NCI-H2081 (cell line): ENCODE measurements at places on chromosomes 4 and X.

- no peak for DNase-seq
These were observed 11.4 kb upstream of the NKRF start for GRCh38 chrX:119617517-119618164.

DNA sequence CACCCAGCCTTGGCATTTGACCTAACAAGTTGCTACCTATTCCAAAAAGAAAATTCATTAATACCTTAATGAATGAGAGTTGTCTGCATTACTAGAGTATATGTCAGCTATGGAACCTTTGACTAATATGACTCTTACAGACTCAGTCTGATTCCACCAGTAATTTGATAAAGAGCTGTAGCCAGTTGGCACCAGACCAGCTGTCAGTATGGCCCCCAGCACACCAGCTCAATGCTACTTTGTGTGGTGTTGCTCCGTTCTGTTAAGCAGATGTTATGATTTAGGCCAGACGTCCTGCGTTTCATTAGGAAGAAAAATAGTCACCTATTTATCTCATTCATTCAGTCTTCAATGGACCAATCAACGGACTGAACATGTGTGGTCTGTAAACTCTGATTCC lies 215.5 kb downstream of the TLL1 start:
- no peak for DNase-seq

DNA sequence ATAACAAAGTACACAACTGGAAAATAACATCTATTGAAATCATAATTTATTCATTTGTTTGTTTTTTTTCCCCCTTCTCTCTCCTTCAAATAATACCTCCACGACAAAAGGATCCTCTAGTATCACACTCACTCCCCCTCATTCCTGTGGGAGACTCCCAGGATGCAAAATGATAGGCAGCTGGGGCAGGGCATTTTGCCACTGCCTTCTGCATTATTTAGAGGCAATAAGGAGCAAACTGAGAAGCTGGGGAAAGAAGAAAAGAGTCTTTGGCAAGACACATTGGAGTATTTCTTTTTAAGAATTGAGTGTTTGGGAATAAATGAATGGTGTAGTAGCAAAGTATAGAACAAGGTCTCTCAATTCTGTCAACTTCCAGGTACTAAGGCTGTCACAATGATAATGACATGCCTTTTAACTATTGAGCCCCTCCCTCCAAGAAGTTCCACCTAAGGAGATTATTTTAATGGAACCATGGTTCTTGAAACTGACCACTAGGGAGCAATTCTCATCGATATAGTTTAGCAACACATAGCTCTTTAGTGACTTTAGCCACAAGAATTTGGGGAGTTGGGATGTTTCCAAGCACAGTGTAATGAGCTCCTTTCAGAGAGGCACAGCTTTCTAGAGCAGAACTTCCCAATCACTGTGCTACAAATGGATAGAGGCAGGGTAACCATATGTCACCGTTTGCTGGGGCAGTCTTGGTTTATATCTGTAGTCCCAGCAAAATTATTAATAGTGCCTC lies 303.3 kb downstream of the FRMPD4 start:
- no peak for DNase-seq

- DNase-seq, result peak; percentile 57
These were observed 106.6 kb upstream of the ATP6AP2 start for GRCh38 chrX:40474205-40474626.

DNA sequence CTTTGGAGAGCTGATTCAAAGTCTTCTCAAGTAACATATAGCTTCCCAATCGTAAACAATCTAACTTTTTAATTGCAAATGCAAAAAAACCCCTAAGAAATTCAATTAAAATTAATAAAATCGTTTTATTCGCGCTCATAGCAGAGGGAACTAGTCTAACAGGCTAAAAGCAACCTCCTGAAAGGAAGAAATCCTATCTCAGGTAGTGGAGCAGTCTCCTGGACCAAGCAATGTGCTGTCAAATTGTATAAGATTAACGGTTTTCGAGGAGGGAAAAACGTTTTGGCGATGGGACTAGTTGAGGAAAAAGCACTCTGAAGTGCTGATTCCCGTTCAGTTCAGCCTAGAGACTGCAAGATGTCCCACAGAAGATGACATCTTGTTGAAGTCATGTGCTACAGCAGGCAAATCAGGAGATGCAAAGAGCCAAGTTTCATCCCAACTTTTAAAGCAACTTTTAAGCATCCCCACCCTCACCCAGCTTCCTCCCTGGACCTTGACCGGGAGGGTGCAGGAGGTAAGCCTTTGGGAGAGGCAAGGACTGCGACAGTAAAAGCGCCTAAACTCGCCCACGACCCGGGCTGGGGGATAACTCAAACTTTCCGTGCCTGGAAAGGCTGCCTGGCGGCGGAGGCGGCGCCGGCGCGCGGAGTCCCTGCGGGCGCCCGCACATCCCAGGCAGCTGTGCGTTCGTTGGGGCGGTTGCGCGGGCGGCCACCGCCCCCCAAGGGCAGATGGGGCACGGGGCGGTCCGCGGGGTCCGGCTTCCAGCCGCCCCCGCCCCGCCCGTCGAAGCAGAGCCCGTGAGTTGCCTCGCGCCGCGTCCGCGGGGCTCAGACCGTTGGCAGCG lies 784 bp downstream of the MAP7D3 start:
- no peak for DNase-seq

DNA sequence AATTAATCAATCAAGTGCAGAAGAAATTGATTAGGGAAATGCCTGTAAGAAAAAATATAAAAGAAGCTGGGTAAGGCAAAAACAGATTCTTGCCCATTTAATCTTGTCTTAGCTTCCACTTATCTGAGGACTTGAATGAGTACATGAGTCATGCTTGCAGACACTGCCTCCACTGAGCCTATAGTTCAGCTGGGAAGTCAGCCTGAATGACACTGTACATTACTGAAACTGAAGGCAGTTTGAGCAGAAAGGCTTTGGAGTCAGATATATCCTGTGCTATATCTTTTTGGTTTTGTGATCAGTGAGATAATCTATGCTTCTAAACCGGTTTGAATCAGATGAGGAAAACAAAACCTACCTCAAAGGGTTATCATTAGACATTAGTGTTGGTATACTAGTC lies 61.3 kb downstream of the NUDT11 start:
- no peak for DNase-seq

GRCh38 chr4:34718576-34719245 lies 1525.6 kb downstream of the ARAP2 start:
- no peak for DNase-seq

DNA sequence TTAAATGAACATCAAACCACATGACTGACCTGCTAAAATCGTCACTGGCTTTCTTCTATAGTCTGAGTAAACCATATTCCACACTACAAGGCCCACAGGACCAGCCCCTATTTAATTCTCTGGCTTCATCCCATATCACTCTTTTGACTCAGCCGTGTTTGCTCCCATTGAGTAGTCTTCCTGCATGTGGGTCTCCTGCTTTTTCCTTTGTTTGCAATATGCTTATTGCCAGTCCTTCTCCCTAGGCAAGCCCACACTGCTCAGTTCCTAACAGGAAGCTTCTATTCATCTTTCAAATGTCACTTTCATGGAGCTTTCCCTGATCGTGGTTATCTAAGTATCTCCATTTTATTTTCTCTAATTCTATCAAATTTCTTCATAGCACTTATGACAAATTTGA lies 329.6 kb downstream of the RAPGEF2 start:
- no peak for DNase-seq

GRCh38 chr4:131091896-131092295 lies 1995.9 kb downstream of the C4orf33 start:
- peak; percentile 13 for DNase-seq

DNA sequence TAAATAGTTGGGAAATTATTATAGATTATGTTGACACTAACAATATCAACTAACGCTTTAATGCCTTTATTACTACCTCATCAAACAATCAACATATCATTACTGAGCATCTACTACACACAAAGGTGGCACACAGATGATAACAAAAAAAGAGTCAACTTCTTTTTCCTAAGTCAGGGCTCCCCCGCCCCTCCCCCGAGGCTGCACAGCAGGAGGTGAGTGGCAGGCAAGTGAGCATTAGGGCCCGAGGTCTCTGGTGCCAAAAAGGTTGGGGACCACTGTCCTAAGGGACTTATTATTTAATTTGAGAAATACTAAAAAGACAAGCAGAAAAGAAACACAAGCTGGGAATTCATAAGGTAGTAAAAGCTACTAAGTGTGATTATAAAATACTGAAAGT lies 50.3 kb upstream of the MCF2 start:
- DNase-seq, result no peak

DNA sequence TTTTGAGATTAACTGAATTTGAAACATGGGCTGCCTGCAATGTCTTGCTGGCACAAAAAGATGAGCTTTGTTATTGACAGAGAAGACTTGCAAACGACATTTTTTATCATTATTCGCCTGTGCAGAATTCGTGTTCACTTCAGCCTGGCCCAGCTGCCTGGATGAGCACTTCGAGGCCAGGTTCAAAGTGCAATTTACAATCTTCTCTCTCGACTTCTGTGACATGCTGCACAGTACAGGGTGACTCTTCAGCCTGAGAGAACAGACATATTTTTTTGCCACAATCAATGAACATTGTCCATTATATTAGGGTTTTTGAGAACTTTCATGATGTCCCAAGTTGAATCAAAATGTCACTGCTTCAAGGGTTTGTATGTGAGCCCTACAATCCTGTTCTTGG lies 616.5 kb downstream of the SMARCA1 start:
- DNase-seq, result no peak

DNA sequence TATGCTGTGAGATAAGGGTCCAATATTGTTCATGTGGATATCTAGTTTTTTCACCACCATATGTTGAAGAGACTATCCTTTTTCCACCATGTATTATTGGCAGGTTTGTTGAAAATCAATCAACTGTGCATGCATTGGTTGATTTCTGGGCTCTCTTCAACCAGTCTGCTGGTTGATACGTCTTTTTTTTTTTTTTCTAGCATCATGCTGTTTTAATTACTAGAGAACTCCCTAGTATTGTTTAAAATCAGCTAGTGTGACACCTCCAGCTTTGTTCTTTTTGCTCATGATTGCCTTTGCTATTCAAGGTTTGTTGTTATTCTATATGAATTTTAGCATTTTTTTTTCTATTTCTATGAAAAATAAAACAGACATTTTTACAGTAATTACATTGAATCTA lies 123.9 kb downstream of the SLC7A11 start:
- no peak for DNase-seq

DNA sequence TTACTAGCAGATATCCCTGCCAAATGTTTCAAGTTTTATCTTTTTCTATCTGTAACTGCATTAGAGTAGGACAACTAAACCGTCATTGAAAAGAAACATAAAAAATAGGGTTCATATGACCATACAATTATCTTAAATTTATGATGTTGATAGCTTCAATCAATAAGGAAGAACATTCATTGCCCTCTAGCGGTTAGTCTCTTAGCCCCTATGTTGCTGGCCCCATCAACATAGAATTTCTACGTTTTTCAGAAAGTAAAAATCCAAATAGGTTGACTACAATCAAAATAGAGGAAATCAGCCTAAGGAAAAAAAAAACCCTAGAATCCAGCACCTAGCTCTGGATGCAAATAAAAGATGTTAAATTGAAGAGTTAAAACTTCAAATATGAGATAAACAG lies 225.1 kb upstream of the ITM2A start:
- DNase-seq, result no peak

- DNase-seq, result no peak
These were observed 151.5 kb downstream of the CFAP47 start for GRCh38 chrX:36071061-36071460.
